CD4-positive, alpha-beta T cell treated with Interferon alpha-2 for 1 hour (primary cell): ENCODE measurements at places on chromosomes 2 and 18.
A peak's percentile ranks its signal among the peaks of the same experiment; 100 is the strongest.

- DNase-seq = no peak
These were observed 45.5 kb downstream of the FMNL2 start for GRCh38 chr2:152380261-152381055.

GRCh38 chr2:183123959-183124221 lies 353 bp upstream of the NUP35 start:
- DNase-seq = no peak

DNA sequence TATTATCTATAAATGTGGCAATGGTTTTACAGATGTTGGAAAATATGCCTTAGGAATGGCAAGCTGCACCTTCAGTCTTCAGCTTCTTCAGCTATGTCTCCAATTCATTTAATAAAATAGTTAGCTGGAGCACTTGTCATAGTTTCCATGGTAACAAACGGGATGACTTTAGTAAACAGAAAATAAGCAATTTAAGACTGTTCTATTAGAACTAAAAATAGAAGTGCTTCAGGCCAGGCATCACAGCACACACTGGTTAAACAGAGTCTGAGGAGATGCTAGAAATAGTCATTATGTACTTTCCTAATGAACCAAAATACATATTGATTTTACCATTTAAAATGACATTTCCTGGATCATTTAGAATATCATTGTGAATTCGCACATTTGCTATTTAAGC lies 195.0 kb downstream of the GCA start:
- DNase-seq = no peak

DNA sequence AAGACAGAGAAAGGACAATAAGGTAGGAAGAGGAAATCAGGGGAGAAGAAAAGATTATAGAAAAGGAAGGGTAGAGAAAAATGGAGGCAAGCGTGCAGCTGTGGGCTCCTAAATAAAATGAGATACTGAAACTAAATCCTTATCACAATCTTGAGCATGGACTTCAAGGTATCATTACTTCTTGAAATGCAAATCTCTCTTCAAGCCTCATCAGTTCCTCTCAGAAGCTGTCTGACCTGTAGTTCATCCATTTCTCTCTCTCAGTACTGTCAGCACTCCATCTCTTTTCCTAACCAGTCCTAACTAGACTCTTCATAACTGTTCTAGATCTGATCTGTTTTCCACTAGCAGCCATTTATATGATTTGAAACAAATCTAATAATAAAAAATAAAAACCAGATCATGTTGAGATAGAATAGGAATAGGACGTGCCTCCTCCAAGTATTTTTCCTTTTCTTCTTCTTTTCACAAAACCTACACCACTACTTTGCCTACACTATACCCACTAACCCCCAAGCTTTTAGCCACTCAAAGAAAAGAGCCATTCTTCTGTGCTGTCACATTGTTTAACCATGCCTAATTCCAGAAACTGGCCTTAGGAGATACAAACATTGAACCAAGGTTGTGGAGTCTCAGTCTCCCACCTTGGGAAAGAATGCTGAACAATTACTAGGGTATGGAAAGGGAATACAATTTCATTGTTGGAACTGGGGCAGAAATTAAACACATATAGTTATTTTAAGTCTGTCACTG lies 21.1 kb downstream of the BABAM2 start:
- no peak for DNase-seq

DNA sequence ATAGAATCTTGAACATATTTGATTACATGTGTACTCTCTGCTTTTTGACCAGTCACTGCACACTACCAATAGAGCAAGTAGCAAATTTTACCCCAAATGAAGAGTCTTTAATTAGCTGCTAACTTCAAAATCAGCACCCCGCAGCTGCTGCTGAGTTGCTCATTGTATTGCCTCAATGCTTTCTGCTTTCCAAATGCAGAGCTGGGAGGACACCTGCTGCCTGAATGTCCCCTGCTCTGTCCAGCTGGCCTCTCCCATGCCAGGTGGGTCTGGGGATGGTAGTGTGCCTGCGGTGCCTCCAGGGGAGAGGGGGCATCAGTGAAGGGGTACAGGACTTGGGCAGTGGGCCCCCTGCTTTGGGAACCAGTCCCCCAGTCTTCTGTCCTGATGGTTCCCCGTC lies 184.8 kb downstream of the PRKCE start:
- DNase-seq = no peak

DNA sequence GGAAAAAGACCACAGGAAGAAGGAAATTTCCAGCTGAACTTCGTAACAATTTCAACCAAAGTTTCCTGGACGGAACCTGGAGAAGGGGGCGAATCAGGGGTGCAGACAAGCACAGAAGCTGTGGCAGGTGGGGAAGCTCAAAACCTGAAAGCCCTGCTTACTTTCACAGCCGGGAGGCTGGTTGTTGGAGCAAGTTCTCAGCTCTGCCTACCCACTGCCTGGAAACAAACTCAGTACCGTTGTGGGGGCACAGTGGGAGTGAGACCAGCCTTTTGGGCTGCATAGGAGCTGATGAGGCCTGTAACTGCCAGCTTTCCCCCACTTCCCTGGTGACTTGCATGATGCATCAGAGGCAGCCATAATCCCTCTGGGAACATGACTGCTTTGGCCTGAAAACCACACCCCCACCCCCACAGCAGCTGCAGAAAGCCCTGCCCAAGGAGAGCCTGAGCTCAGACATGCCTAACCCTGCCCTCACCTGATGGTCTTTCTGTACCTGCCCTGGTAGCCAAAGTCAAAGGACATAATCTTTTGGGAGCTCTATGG lies 207.0 kb upstream of the VWC2L start:
- DNase-seq = no peak

- DNase-seq = no peak
These were observed 1.2 kb upstream of the CCDC88A start for GRCh38 chr2:55420871-55421270.

GRCh38 chr2:125168442-125168841 lies 1143.4 kb downstream of the CNTNAP5 start:
- DNase-seq = no peak

DNA sequence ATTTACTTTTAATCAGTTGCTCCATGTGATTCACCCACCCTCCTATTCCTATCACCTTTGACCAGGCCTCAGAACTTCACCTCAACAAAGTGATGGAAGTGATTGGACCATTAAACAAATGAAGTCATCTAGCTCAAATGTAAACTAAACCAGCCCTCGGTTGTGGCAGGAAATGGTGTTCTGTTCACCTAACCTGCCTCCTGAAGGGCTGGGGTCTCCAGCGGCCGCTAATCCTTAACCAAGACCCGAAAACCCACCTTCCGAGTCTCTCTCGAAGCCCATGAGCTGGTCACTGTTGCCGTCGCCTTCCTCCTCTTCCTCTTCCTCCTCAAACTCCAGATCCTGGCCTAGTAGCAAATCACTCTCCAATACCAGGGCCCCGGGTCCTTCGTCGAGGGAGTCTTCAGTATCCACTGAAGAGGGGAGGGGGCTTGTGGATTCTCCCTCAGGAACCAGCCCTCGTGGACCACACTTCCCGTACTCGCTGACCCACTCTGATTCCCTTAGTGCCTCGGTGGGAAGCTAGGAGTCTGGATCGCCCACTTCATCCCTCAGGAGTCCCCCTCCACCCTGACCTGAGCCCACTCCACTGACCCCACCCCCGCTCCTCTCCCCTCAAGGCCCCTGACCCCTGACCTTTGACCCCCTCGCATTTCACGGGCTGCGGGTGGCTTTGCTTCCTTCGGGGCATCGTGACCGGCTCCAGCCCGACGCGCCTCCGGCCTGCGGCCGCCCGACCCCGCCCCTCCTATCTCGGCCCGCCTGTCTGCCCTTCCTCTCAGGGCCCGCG lies 503 bp downstream of the ZNF513 start:
- DNase-seq = peak; percentile 53

DNA sequence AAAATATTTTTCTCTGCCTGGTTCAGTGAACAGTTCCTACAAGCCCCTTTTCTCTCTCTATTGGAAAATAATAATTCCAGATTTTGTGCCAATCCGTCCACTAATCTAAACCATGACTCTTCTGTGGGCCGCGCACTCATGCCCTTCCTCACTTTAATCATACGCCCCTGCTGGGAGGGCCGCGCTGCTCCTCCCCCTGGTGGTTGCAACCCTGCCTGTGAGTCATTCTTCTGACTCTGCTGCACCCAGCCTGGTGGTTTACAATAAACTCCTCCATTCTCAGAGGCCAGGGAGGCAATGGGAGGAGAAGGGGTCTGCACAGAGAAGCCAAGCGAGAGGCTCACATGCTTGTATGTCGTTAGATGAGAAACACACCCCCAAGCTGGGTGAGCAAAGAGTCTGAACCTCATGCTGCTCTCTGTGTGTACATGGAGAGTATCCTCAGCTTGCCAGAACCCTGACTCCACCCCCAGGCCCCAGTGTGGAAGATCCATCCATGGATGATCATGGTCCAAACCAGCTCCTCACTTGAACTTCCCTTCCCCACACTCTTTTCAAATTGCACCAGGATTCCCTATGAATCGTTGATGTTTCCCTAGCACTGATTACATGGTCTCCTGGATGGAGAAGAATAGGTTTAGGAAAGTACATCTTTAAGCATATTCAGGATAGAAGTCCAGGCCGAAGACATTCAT lies 228.9 kb downstream of the ANKRD30B start:
- DNase-seq = no peak

GRCh38 chr2:30769891-30770462 lies 37.3 kb downstream of the CAPN13 start:
- no peak for DNase-seq

DNA sequence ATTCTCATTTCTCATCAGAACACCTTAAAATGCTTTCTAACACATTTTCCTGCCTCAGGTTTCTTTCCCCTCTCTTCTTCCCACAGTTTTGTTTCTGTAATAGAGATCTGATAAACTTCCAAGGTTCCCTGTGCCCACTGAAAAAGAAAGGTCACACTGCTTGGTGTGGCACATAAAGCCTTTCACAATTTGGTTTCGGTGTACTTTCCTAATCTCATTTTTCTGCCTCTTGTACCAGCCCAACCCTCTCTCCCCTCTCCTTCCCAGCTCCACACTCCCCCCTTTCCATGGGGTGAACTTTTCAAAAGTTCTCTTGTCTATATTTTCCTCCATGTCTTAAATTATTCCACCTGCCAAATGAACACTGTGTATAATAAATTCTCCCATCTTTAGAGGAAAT lies 7.2 kb downstream of the EIF2AK3 start:
- no peak for DNase-seq

- peak; percentile 9 for DNase-seq
These were observed 678 bp downstream of the PIAS2 start for GRCh38 chr18:46916551-46917107.

GRCh38 chr2:42998721-42999120 lies 206.3 kb upstream of the HAAO start:
- no peak for DNase-seq

GRCh38 chr18:29060349-29060748 lies 883.4 kb upstream of the CDH2 start:
- DNase-seq = no peak

- no peak for DNase-seq
These were observed 31.0 kb upstream of the ALLC start for GRCh38 chr2:3626812-3627499.

GRCh38 chr2:227759411-227760118 lies 13.9 kb downstream of the SCYGR8 start:
- DNase-seq = no peak

- no peak for DNase-seq
These were observed 44.3 kb downstream of the CACNB4 start for GRCh38 chr2:152054593-152054992.

DNA sequence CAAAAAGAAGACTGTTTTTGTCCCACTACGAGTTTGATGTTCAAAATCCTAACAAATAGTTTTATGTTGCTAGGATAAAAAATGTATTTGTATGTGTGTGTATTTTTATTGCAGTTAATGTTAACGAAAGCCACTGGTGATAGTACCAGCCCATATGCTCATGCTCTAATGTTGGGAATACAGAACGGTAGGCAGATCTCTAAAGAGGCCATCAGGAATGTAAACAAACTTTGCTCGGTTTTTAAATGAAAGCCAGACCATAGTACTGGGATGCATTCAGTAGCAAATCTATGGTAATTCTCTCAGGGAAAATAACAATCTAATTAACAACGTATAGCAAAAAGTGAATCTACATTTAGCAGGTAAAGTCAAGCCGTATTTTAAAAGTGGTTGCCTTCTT lies 208.1 kb downstream of the NEDD4L start:
- no peak for DNase-seq

DNA sequence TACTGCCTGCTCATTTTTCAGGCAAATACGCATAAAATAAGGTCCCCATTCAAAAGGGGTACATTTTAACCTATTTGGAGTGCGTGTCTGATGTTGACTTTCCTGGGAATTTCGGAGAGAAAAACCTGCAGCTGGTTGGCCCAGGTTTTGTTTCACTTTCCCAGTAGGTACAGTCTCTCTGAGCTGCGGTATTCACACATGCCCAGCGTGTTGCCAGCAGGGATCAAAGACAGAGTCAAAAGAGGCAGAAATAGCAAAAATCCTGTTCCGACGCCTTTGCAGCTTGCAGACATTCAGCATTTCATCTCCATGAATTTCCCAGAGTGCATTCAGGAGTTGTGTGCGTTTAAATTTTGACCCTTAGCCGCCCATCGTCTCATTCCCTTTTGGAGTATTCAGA lies 855.4 kb upstream of the CELF4 start:
- no peak for DNase-seq

GRCh38 chr2:156470975-156471583 lies 34.9 kb downstream of the GPD2 start:
- DNase-seq = no peak

- DNase-seq = no peak
These were observed 92.5 kb upstream of the RBBP8 start for GRCh38 chr18:22840606-22841144.

GRCh38 chr2:180006231-180006630 lies 866 bp downstream of the CWC22 start:
- peak; percentile 7 for DNase-seq

GRCh38 chr2:242060212-242060835 lies 190.8 kb downstream of the RTP5 start:
- no peak for DNase-seq

DNA sequence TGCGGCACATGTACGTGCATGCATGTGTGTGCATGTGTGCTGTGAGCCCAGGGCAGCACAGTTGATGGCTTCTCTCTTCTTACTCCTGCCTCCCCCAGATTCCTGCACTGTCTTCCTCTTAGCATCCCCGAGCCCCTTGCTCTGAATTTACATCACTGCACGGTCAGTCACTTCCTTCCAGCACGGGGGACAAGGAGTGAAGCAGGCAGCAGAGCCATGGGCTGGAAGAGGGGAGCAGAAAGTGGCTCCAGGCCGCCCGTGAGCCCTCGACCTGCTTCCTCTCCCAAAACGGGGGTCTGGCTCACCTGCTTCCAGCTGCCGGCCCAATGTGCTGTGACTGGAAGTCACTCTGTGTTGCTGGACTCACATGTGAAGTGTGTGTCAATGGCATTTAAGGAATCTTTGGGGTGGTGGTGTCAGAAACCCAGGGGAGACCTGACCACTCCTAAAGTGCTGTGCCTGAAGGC lies 106.1 kb downstream of the FAM210A start:
- no peak for DNase-seq

GRCh38 chr2:176079831-176080539 lies 3.8 kb downstream of the EVX2 start:
- no peak for DNase-seq

- no peak for DNase-seq
These were observed 157.4 kb downstream of the LTBP1 start for GRCh38 chr2:33104052-33104623.

GRCh38 chr2:224055101-224055500 lies 16.0 kb upstream of the SERPINE2 start:
- no peak for DNase-seq
